ENCODE measurements at places on chromosomes 11 and 22. TPM values are rescaled to one million over a fixed set of nuclear protein-coding genes. Genes with fewer than 3 reads are reported as not detected.

- no peak for DNase-seq
Observed at GRCh38 chr11:46671958-46672315, 28.5 kb downstream of the ARHGAP1 start.

DNA sequence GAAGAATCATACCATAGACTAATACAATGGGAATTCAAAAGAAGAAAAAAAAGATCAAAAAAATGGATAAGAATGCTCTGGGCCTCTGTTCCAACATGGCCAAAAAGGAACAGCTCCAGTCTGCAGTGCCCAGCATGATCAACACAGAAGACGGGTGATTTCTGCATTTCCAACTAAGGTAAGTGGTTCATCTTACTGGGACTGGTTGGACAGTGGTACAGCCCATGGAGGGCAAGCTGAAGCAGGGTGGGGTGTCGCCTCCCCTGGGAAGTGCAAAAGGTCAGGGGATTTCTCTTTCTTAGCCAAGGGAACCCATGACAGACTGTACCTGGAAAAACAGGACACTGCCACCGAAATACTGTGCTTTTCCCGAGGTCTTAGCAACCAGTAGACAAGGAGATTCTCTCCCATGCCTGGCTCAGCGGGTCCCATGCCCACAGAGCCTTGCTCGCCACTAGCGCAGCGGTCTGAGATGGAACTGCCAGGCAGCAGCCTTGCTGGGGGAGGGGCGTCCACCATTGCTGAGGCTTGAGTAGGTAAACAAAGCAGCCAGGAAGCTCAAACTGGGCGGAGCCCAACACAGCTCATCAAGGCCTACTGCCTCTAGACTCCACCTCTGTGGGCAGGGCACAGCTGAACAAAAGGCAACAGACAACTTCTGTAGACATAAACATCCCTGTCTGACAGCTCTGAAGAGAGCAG is 428.4 kb downstream of the MN1 start:
- no peak for DNase-seq

GRCh38 chr22:29813563-29813962 is 24.5 kb downstream of the ASCC2 start:
- DNase-seq = no peak

Gene PKDREJ
- polyA plus RNA-seq = not detected

Gene FLRT1
- polyA plus RNA-seq = 0.07 TPM

Gene SLC22A25
- polyA plus RNA-seq = not detected
